ENCODE measurements at places on chromosomes 5 and 9.

DNA sequence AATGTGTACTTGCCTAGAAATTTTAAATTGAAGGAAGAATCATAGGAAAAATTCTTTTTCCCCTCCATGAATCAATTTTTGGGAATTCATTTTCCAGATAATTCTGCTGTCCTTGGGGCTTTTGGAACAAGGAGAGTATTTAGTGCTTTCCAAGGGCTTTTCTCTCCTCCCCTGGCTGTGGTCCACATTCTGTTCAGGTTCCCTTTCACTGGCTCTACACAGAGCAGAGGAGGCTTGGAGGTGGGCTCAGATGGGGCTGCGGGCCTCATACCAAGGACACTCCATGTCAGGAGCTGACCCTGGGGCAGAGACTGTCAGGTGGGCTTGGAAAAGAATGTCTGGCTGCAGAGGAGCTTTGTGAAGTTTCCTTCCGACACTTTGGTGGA lies 128.1 kb downstream of the GADD45G start:
- DNase-seq = no peak

GRCh38 chr9:21070171-21070571 lies 7.6 kb downstream of the IFNB1 start:
- DNase-seq = peak; percentile 6

- no peak for DNase-seq
These were observed 125.0 kb downstream of the MSX2 start for GRCh38 chr5:174849426-174849825.

- DNase-seq = no peak
These were observed 157.9 kb downstream of the RMI1 start for GRCh38 chr9:84138541-84138940.

- DNase-seq = peak; percentile 60
These were observed at the start of gene MCTP1 for GRCh38 chr5:95284572-95285408. Gene MCTP1 (minus strand): TSS chr5:95285094.

- DNase-seq = no peak
These were observed 5.8 kb downstream of the ADAMTS19 start for GRCh38 chr5:129465776-129466344.

DNA sequence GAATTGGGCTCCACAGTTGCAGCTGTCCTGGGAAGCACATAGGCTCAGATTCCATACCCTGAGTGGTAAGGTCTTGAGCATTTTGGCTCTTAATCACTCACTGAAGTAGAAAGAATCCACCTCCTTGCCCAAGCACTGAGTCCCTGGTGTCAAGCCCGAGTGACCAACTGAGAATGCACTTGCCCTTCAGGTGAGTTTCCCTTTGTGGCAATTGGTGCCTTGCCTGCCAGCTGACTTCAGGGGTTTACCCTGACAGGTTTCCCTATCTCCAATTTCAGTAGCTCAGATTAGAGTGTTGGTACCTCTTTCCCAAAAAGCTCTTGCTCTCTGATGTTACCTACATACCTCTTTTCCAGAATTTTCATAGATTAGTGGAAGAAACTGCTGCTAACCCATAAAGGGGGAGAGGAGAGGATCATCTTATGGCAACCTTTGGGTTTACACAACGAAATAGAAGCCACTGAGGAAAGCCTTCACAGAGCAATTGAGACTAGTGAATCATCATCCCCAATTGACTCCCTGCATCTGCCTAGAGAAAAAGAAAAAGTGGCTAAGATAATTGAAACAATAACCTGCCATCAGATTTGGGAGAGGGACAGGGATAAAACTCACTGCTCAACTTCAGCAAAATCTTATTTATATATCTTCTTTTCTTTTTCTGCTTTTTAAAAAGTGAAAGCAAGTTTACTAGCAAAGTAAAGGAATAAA lies 48.6 kb downstream of the CCL28 start:
- no peak for DNase-seq

- no peak for DNase-seq
These were observed 13.7 kb downstream of the FCN2 start for GRCh38 chr9:134894136-134894860.

DNA sequence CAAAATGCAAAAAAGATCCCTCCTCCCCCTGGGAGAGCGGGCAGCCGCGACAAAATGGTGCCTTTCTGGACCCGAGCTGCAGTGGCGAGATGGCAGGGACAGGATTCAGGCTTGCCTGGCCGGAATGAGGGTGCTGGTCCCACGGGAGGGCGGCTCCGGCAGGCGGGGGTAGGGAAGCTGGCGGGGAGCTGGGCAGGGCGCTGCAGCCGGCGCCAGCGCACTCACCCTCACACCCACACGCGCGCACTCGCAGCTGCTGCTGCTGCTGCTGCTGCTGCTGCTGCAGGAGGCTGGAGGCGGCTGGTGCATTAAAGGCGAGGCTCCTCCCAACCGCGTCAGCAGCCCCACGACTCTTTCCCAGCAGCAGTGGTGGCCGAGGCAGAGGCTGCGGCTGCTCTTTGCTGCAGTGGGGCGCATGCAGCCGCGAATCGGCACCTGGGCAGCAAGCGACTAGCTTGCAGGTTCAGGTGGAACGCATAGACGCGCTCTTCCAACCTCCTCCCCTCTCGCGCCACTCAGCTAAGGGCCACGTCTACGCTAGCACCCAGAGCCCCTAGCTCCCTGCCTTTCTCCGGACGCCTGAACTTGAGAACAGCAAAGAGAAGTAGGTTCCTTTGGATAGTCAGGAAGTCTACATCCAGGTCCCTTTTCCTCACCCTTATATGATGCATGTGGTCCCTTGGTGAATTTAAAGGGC lies at the start of gene PPP2R2B:
Gene PPP2R2B (minus strand): TSS at position 282 of the 697 bp plus-strand sequence.
- peak; percentile 51 for DNase-seq

GRCh38 chr9:130668659-130669058 lies 4.3 kb downstream of the PRDM12 start:
- DNase-seq = no peak

DNA sequence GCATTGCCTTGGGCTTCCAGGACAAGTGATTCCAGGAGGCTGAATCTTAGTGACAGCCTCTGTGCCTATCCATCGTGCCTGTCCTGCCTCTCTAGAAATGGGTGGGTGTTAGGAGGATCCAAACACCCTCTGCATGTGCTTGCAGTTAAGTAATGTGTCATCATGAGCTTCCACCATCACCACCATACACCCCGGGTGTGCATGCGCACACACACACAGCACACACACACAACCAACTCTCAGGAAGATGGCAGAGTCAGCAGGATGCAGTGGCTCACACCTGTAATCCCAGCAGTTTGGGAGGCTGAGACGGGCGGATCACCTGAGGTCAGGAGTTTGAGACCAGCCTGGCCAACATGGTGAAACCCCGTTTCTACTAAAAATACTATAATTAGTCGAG lies 22.8 kb upstream of the CERCAM start:
- DNase-seq = no peak

- no peak for DNase-seq
These were observed 1.4 kb upstream of the HSDL2 start for GRCh38 chr9:112378328-112379176.

DNA sequence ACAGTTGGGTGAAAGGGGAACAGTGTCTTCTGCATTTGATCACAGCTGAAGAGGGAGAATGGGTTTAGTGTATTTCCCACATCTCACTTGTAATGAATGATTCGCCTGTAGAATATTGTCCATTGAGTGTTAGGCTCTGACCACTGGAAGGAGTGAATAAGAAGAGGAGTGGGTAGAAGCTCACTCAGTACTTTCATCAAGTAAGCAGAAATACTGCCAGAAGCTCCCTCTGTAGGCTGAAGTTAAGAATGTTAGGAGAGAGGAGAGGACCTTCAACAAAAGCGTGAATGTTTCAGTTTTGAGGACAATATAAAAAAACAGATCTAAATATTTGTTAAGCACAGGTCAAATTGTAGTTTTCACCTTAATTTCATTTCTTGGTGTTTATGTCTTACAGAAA lies 27.5 kb downstream of the FSD1L start:
- no peak for DNase-seq

DNA sequence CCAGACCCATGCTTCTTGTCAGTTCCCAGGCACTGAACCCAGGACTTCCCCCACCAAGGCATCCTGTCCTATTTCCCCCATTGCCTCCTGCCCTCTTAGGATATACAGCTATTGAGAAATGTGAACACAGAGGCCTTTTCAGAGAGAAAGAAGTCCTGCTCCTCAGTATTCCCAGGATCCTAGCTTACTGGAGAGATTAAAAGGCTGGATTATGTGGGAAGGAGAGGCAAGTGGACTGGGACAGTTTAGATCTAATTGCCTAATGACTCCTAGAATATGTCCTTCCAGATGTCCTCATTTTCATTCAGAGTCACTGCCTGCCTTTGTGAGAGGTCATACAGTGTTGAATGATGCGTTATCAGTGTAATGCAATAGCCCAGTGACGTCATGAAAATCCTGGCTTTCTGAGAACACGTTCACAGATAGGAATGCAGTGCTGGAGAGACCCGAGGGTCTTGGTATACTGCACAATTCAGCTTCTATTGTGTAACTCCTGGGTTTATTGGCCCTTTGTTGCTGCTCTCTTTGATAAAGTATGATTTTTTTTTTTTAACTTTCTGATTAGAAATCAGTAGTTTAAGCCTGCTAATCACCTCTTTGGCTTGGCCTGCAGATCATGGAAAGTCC lies 26.2 kb downstream of the WWC1 start:
- DNase-seq = peak; percentile 77

DNA sequence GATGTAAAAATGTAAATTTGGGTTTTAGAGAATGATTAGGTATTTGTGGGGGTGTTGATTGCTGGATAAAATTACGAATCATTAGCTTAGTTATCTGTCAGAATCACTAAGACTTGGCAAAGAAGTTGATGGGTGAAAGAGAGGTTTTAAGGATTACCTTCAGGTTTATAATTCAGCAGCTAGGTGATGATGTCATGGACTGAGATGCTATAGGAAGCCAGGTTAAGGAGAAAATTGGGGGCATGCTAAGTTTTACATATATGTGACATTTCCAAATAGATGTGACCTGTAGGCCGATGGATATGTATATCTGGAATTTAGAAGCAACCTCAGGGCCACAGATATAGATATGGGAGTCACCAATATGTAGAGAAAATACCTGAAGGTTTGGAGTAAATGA lies 228.0 kb downstream of the FER start:
- DNase-seq = no peak

- DNase-seq = peak; percentile 98
These were observed 1.1 kb upstream of the TRIM41 start for GRCh38 chr5:181221792-181222629.

GRCh38 chr9:73451003-73451402 lies 299.3 kb downstream of the ANXA1 start:
- no peak for DNase-seq

- DNase-seq = no peak
These were observed 9.7 kb downstream of the LIFR start for GRCh38 chr5:38546691-38547146.

GRCh38 chr9:95670122-95670521 lies 153.4 kb upstream of the PTCH1 start:
- no peak for DNase-seq

- DNase-seq = no peak
These were observed 74.8 kb upstream of the PIK3R1 start for GRCh38 chr5:68140763-68141162.

DNA sequence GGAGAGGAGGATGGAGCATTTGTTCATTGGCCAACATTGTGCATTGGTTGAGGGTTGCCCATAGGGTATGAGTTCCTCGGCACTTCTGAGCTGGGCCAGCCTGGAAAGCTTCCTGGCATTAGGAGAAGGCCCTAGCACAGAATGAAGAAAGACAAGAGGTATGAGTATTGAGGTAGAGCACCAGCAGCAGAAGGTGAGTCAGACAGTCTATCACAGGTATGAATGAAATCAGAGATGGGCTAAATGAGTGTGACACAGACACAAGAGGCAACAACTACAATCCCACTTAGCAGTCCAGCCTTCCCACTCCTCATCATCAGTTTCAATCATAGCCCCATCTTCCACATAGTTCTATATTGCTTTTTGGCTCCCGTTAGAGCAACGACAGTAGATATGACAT lies 25.4 kb upstream of the TGFBR1 start:
- no peak for DNase-seq

- DNase-seq = no peak
These were observed 16.8 kb upstream of the TCOF1 start for GRCh38 chr5:150340614-150341255.

DNA sequence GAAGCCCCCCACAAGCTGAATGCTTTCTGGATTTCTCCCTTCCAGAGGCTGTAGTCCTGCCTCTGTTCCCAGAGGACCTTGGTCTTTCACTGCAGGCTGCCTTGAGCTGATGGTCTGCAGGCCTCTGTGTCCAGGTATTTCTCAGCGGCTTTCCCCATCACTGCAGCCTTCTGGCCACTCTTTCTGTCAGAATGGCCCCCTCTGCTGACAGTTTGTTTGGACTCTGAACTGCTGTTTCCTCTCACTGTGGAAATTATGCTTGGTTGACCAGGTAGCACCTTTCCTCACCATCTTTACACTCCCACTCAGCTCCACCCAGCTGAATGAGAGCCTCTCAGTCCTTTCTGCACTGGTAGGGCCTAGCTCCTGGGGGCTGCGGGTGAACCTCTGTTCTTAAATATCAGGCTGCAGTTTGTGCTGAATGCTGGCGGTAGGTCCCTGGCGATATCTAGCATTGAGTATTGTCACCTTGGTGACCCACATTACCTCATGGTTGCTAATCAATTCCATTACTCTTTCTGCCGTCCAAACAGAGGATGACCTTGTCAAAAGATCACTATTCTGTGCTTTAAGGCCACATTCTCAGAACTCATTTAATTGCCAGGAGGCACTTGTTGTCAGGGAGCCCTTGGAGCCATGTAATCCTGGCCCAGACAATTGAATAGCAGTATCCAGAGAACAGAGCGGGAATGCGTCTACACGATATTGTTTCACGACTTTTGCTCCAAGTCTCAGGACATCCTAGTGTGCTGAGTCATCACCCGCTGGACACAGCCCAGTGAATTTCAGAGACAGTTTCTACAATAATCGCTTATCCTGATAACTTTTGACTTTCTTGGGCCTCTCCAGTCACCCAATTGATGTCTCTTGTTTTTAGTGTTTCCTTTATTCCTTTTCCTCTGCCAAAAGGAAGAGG lies 230.2 kb downstream of the TENT4A start:
- no peak for DNase-seq

GRCh38 chr5:100043475-100043874 lies 491.7 kb upstream of the FAM174A start:
- no peak for DNase-seq

- peak; percentile 52 for DNase-seq
These were observed 937 bp upstream of the SLC26A2 start for GRCh38 chr5:149959406-149960236.

GRCh38 chr5:118220556-118221195 lies 767.7 kb downstream of the DTWD2 start:
- DNase-seq = no peak

- DNase-seq = no peak
These were observed 72.3 kb downstream of the STK32A start for GRCh38 chr5:147307170-147307569.

- DNase-seq = no peak
These were observed 78.4 kb upstream of the TMEM252 start for GRCh38 chr9:68619072-68619471.

Measured in Calu3 (cell line).